CD4-positive, alpha-beta T cell treated with Interleukin-4 for 4 hours (primary cell): ENCODE measurements at places on chromosomes 7 and 10.

- no peak for DNase-seq
Measured at GRCh38 chr7:80272560-80273239, 138.1 kb downstream of the GNAI1 start.

DNA sequence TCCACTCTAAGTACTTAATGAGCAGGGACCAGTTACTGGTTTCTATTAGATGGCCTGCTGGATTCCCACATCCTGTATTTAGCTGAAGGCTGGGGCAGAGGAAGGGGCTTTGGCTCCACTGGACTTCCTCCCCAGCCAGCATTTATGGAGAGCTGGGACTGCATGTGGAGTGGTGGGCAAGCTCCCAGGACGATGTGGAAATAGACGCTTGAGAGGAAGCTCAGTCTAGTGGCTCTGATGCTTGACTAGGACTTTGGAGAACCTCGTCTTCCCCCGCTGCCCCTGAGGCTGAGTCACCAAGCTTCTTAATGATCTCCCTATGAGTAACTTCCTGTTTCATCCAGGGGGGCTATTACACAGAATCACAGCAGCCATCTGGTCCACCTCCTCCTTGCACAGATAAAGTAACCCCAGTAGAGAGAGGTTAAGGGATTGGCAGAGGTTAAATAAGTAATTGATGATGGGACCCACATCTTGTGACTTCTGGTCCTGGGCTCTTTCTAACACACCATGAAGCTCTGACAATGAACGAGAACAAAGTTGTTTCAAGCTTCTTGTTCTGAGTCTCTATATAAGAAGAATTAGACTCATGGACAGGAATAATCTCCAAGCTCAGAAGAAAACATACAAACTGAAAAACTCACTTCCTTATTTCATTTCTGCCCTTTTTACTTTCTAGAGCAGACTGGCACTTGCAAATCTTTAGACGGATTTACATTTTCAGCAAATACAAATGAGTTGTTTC is 126.2 kb downstream of the PRPF18 start:
- DNase-seq, result peak; percentile 14

- DNase-seq, result no peak
Measured at GRCh38 chr10:129398711-129399141, 68.3 kb upstream of the MGMT start.

GRCh38 chr7:92228100-92228499 is 17.6 kb downstream of the KRIT1 start:
- no peak for DNase-seq

GRCh38 chr10:113648478-113648877 is 15.4 kb downstream of the NRAP start:
- no peak for DNase-seq

- DNase-seq, result peak; percentile 61
Measured at GRCh38 chr10:11236234-11236633, 218.6 kb downstream of the CELF2 start.

DNA sequence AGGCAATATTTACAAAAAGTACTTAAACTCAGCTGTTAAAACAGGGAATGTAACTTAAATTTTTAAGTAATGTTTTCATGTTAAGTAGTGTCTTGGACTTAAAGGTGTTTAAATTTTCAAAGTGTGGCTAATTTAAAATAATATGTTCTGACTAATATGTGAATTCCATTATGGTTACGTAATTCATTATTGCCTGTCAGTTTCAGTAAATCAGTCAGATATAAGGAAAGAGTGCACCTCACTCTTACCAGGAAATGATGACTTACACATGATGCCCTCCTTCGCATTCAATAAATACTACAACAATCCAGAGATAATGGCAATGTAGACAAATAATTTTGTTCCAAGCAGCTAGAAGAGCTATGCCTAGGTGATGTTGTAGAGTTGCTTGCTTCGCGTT is 69.0 kb upstream of the WNT16 start:
- no peak for DNase-seq

GRCh38 chr10:71573562-71574518 is 145.7 kb downstream of the C10orf105 start:
- no peak for DNase-seq

GRCh38 chr7:108181073-108181985 is 51.2 kb upstream of the LAMB4 start:
- peak; percentile 35 for DNase-seq

DNA sequence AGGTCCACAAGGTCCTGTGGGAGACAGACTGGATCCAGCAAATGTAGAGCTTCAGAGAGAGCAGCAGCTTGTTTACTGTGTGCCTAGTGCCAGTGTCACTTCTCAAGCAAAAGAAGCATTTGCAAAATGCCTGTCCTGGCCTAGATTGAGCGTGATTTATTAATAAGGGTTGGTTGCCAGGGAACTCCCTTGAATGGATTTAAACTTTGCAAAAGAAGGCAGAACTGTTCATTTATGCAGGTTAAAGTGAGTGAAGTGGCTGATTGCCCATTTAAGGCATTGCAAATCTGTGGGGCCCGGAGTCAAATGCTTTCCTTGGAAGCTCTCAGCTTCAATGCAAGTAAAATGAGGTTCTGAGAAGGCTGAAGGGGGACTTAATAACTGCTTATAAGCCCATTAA is 71.3 kb downstream of the CDHR3 start:
- no peak for DNase-seq

DNA sequence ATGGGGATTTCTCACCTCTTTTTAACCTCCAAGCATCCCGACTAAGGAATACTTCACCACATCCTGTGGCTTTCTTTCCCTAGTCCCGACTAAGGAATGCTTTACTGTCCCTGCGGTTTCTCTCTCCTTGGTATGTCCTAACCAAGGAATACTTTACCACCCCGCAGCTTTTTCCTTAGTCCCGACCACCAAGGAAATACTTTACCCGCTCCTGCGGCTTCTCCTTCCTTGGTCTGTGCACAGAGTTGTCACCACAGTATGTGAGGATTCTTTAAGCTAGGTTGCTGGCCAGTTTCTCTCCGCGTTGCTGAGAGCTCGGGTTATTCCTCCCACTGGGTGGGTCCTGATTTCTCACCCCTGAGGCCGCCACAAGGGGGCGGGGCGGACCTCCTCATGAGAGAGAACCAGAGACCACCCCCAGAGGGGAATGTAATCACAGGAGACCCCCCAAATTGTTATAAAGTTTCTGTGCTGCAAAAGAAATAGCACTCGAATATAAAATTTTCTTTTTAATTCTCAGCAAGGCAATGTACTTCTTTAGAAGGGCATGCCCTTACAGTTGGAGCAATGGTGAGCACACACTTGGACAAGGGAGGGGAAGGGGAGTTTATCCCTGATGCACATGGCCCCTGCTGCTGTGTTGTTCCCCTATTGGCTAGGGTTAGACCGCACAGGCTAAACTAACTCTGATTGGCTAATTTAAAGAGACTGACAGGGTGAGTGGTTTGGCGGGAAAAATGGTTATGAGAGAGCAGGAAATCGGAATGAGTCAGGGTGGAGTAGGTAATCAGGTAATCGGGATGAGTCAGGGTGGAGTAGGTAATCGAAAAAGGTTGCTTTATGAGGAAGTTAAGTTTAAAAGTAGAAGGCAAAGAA is 12.8 kb downstream of the SUGCT start:
- no peak for DNase-seq

DNA sequence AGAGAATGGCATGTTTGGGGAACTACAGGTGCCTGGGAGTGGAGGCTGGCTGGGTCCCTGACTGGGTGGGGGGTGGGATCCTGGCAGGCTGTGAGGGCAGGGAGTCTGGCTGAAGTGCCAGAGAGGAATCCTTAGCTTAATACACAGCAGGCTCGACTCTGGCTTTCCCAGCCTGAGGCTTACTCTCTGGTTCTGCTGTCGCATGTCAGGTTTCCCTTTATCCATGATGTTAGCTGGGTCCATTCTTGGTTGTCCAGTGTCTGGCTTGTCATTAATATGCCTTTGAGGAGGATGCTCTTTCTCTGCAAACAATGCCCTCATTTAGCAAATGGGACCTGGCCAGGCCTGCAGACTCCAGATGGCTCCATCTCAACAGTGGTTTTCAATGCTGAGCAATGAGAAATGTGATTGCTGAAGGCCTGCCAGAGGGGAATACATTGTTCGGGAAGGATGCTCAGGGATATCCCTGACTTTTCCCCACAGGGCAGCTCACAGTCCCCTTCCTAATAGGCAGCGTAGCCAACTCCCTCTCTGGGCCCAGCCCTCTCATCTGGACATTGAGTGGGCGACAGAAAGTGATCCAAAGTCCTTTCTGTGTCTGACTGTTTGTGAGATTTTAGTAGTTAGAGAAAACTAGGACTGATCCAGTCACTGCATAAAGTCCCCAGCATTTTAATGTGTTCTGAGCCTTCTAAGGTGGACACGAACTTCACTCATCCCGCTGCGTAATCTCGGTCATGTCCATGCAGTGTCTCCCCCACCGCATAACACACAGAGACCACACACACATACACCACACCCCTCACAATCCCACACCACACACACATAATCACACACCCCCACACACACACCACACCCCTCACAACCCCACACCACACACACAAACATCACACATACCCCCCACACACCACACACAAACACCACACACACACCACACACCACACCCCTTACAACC is 124.9 kb downstream of the ANLN start:
- DNase-seq, result no peak

DNA sequence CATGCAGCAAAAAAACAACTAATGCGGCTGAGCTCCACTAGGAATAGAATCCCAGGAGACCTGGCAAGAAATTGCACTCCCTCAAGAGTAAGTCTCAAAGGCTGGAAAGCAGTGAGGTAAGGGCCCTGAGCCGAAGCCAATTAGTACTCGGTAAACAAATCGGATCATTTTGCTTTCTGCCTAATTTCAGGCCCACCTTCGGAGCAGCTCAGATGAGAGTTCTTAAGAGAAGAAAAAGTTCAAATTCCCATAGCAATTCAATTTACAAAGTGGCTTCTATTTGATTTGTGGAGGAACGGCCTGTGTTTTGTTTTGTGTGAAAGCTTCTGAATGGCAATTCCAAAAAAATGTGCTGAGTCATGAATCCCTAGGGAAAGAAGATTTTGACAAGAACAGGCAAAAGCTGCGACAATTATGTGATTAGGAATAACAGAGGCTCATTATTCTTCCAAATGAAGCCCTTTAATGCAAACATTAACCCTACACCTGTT is 60.9 kb downstream of the SLC16A9 start:
- DNase-seq, result no peak

GRCh38 chr7:4667776-4668509 is 14.2 kb upstream of the FOXK1 start:
- no peak for DNase-seq

DNA sequence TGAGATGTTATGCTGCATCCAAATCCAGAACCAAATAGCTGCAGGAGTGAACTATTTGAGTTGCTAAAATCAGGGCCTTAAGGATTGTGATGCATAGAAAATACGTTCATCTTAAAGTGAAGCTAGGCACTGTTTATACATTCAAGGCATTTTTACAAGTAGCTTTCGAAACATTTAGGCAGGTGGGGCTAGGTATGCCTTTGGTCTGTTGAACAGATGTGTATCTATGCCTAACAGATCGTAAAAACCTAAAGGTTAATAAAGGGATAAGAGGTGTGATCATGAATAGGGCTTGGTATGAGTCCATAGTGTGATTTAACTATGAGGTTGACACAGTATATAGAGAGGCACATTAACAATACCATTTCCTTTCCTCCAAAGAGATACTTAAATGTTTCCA is 262.5 kb downstream of the SEMA3D start:
- no peak for DNase-seq

DNA sequence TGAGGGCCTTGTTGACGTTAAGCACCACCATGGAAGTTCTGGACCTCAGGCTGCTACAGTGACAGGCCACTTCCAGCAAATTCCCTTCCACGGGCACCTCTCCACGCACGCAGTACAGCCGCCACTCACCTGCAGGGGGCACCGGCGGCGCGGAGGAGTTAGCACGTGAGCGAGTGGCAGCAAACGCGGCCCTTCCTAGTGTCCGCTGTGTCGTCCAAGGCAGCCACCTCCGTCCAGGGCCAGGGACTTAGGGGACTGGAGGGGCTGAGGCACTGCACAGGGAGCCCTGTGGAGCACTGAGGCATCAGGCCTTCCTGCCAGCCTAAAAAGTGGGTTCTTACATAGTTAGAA is 164.4 kb downstream of the SVIL start:
- DNase-seq, result no peak

- no peak for DNase-seq
Measured at GRCh38 chr7:20323595-20323994, 7.1 kb upstream of the ITGB8 start.

DNA sequence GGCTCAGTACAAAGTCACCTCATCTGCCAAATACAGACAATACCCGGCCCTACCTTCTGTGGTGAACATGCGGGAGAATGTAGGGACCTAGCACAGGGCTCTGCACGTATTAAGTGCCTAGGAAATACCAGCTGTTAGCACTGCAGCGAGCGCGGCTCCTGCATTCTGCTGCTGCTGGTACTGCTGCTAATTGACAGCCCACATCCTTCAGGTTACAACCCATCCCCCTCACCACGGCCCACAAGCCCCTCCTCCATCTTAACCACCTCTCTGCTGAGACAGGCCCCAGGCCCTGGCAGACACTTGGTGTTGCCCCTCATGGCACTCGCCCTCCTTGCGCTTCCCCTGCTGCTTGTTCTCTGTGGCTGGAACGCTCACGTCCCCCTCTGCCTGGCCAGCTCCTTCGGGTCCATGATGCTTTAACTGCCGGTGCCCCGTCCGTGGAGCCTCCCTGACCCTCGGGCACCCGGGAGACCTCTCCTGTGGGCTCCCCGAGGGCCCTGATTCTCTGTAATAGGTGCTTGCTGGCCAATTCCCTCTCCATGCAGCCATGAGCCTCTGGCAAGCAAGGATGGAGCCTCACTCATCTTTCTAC is 53.3 kb upstream of the LOXL4 start:
- DNase-seq, result no peak

GRCh38 chr10:29860166-29860565 is 199.2 kb downstream of the JCAD start:
- DNase-seq, result no peak

GRCh38 chr10:8050556-8051108 is 3.9 kb upstream of the GATA3 start:
- no peak for DNase-seq

DNA sequence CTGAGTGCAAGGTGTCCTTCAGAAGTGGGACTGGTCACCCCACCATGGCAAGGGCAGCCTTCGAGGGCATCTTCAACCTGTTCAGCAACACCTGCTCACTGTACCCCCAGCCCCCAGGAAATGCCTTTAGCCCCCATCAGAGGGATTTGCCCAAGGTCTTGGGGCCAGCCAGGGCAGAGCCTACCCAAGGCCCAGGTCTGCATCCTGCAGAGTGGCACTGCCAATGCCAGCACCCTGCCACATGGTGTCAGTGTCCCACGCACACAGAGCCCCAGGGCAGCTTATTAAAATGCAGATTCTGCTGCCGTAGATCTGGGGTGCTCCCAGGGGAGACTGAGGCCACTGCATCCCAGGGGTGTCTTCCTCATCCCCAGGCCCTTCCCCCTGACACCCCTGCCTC is 106.2 kb upstream of the KCTD7 start:
- no peak for DNase-seq

- no peak for DNase-seq
Measured at GRCh38 chr10:33310853-33311252, 23.6 kb downstream of the NRP1 start.

GRCh38 chr10:42744134-42744701 is 38.4 kb upstream of the BMS1 start:
- DNase-seq, result no peak
